ENCODE measurements at places on chromosomes 13 and 19.

GRCh38 chr19:10390652-10391286, 10.4 kb upstream of the TYK2 start:
- peak; percentile 76 for DNase-seq

DNA sequence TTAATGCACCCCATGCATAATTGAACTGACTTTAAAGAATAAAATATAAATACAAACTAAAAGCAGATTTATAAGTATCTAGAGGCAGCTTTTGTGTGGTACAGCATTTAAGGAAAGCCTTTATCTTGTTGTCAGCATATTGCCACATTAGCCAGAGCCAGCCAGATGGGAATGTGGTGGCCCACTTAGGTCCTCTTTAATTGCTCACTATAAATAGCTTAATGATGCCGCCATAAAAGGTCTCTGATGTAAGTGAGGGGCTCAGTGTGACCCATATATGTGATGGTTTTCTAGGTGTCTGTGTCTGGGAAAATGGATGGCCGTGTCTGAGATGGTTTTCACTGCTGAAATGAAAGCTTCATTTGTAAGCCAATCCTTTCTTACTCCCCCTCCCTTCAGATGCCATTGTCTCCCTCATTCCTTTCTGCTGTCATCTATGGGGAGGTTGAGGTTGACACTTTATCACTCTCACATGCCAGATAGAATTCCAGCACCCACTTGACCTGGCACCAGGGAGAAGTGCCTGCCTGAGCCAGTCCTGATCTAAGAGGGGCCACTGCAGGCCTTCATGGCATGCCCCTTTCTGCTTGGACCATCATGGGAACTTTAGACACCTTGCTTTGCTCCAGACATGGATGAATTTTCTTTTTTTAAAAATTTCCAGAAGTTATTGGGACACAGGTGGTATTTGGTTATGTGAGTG, 135.3 kb downstream of the MTUS2 start:
- no peak for DNase-seq

DNA sequence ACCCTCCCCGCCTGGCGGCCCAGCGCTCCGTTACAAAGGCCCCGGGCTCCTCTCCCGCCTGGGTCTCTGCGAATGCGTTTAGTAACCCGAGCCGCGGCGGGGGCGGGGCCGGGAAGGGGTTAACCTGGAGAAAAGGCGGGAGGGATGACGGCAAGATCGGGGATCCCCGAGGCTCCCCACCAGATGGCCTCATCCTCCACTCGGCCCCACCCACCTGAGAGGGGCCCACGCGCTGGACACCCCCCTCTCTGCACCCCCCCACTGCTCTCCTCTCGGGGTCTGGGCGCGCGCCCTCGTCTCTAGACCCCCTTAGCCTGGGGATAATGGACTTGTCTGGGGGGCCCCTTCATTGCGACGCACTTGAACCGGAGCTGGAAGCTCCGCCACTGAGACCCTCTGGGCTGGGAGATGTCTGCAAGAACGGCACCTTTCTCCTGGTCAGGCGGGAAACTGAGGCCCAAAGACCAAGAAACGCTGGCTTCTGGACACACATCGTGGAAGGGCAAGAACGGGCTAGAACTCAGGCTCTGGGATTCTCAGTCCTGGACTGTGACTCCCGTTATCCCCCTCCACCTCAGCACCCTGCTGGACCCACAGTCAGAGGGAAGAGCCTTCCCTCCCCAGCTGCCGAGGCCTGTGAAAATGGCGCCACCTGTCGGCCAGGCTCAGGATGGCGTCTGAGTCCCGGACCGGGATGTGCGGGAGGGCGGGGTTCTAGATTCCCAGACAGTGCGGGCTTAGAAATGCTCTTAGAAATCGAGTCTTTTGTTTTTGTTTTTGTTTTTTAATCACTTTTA, 2.9 kb upstream of the LTBP4 start:
- DNase-seq, result peak; percentile 86

DNA sequence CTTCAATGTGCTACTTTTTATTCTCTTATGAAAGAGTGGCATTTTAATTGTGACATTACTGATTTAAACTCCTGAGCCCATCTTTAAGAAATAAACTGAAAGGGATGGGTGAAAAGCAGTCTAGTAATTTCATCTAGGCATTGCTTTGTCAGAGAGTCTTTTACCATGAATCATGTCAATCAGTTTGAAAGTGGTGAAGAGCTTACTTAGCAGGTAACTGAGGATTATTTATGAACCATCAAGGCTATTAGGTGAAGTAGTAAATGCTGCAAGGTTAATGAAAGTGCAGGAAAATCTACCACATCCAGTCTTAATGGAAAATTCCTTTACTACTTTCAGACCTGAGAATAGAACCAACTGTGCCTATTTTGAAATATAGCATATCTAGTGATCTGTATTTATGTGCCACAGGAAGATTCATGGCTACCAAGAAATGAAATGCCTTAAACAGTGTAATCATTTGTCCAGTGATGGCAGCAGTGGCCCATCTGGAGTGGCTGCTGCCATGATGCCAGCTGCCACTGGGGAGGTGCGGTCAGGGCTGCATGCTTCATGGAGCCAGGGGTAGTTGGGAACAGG, 368.9 kb downstream of the SLITRK6 start:
- DNase-seq, result no peak

- DNase-seq, result no peak
Measured at GRCh38 chr19:3774621-3775373, 2.8 kb upstream of the RAX2 start.

DNA sequence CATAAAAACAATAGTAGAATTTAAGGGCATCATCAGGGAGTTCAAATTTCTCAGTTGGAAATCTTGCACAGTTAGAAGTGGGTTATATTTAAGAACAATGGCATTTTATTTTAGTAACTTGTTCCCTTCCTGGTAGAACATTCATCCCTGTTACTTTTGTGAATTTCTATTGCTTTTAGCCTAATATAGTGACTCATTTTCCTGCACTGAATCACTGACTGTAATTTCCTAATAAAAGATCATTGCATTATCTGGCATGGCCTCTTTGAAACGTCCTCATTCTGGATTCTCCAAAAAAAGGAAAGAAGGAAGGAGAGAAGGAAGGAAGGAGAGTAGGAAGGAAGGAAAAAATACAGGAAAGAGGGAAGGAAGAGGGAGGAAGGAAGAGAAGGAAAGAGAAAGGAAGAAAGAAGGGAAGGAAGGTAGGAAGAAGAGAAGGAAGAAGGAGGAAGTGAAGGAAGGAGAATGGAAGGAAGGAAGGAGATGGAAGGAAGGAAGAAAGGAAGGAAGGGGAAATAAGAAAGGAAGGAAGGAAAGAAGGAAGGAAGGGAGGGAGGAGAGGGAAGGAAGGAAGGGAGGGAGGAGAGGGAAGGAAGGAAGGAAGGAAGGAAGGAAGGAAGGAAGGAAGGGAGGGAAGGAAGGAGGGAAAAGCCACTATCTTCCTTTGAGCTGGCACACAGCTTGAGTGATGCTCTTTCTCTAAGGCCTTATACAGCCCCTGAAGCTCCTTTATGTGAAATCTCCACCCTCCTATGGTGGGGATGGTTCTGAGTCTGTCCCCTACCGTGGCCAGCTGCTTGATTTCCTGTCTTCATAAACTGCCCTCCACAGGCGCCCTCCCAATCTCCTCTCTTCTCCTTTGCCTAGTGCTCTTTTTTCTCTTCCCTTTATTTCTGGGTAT, 29.8 kb upstream of the TM9SF2 start:
- no peak for DNase-seq

Measured in HCT116 (cell line).